ENCODE measurements at places on chromosomes 12 and 14.

DNA sequence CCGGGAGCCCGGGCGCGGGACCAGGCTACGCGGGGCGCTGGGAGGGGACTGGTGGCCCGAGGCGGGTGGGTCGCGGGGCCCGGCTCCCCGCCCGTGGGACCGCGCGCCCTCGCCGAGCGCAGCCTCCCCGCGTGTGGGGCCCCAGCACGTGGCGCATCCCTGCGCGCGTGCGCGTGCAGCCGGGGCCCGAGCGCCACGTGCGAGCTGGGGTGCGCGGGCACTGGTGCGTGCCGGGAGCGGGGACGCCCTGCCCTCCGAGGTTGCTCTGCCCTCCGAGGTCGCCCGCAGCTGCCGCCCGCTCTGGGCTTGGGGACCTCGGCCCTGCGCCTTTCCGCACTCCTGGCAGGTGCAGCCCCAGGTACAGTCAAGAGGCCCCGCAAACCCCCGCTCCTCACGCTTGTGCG lies 365 bp upstream of the CCDC88C start:
- DNase-seq = no peak

- DNase-seq = no peak
Measured at GRCh38 chr12:69023840-69024239, 90.9 kb upstream of the CPM start.

GRCh38 chr12:65081496-65081895 lies 39.6 kb downstream of the WIF1 start:
- no peak for DNase-seq

- no peak for DNase-seq
Measured at GRCh38 chr14:47207617-47208016, 467.8 kb downstream of the MDGA2 start.

DNA sequence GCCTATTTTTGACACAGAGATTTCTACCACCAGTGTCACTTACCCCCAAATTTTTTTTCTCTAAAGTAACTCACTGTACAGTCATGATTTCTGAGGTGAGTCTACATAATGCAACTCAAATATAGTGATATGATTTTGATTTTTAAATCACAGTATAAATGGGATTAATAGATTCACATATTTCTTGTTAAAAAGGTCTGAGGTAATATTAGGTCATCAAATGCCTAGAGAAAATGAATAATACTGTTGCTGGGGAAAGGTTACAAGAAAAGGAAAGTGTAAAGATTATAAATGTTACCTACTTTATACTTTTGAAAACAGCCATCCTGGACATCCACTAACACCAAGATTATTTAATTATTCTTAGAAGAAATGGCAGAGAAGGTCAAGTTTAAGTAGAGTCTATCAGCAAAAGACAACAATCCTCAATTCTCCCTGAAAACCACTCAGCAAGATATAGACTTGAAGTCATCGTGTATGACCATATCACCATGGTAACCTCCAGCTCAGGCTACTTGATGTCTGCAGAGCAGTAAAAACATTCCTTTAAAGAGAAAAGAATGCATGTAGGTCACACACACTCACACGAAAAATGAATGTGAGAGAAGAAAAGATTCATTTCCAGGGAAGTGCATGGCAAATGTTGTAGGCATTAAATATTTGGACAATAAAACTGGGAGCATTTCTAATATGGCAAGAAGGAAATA lies 58.7 kb downstream of the CCDC59 start:
- DNase-seq = no peak

- DNase-seq = no peak
Measured at GRCh38 chr14:21382095-21382494, 1.7 kb downstream of the SUPT16H start.

GRCh38 chr14:34964977-34965764 lies 17.6 kb upstream of the SRP54 start:
- DNase-seq = no peak

DNA sequence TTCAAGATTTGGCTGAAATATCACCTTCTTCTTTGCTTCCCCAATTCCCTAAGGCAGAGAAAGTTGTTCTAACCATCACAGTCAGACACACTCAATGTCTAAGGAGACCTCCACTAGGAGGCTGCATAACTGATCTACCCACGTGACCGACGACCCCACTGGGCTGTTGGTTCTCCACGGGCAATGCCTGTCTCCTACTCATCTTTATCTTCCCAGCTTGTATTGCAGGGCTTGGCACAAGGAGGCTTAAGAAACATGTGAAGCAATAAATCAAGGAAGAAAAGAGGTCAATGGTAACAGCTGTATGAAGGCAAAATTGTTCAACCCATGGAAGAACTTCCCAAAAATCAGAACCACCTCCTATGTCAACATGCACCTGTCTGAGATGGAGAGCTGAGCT lies 27.1 kb downstream of the NT5DC3 start:
- no peak for DNase-seq

DNA sequence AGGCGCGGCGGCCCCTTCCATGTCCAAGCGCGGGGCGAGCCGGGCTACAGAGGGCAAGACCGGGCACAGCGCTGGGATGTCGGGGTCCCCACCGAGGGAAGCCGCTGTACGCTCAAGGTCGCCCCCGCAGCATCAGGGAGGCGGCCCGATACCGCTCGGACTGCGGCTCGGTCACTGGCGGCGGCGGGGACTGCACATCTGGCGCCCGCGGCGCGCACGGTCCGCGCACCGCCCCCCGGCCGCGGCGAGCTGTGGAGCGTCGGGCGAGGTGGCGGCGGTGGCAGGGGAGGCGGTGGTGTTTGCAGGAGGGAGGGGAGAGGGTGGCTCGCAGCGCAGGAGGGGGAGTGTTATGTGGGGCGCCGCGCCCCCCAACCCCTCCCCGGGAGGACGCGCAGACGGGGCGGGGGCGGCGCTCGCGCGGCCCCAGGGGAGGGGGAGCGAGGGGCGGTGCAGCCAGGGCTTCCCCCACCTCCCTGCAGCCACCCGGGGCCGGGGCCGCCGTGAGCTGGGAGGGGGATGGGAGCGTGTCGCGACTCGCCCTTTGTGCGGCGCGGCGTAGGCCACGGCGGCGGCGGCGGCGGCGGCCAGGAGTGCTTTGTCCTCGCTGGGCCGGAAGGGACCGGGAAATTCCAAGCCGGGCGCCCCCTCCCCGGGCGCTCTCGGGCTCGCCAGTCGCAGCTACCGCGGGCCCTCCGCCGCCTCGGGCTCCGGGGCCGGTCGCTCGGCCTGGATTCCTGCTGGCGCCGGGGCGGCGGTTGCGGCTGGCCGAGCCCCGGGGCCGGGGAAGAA lies at the start of gene NUAK1:
TSS of gene NUAK1 (minus strand) at position 322 of the 789 bp plus-strand sequence. CDS start at position 21, 301 bp downstream.
- DNase-seq = no peak

DNA sequence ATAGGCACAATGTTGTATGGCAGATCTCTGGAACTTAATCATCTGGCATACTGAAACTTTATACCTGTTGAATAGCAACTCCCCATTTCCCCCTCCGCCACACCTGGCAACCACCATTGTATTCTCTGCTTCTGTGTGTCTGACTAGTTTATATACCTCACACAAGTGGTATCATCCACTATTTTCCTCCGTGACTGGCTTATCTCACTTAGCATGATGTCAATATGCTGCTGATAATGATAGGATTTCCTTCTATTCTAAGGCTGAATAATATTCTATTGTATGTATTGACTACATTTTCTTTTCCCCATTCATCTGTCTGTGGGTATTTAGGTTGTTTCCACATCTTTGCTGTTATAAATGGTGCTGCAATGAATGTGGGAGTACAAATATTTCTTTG lies 21.5 kb downstream of the BRMS1L start:
- DNase-seq = no peak

DNA sequence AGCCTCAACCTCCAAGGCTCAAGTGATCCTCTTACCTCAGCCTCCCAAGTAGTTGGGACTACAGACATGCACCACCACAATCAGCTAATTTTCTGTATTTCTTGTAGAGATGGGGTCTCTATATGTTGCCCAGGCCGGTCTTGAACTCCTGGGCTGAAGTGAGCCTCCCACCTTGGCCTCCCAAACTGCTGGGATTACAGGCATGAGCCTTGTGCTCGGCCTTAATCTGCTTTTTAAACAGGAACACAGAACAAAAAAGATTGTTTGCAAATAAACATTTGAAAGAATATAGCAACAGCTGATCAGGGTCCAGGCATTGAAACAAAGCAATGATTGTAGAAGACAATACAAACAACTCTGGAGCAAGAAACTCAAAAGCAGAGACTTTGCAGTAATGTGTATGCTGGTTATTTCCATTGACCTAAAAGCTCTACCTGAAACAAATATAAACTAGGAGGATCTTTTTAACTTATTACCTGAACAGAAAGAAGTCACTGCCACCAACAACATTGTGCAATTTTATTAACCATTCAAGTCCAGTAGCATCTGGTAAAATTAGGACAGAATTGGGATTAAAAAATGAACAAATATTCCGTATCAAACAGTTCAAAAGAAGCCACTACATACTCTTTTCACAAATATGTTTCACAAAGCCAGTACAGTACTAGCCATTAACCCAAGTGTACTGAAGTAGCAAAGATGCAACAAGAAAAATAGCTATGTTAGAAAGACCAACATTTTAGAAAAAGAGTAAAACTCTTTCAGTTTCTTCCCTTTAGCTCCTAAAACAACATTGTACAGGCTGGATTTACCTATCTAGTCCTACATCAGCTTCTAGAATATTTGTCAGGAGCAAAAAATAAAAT lies 14.2 kb downstream of the AMN1 start:
- DNase-seq = no peak

GRCh38 chr12:454833-455232 lies 4.9 kb upstream of the B4GALNT3 start:
- no peak for DNase-seq

GRCh38 chr14:35113308-35113950 lies 8.4 kb downstream of the PPP2R3C start:
- no peak for DNase-seq

- DNase-seq = peak; percentile 21
Measured at GRCh38 chr12:95218150-95219133, 835 bp downstream of the VEZT start.

GRCh38 chr12:31629756-31630732 lies 29.4 kb upstream of the ETFBKMT start:
- DNase-seq = no peak

DNA sequence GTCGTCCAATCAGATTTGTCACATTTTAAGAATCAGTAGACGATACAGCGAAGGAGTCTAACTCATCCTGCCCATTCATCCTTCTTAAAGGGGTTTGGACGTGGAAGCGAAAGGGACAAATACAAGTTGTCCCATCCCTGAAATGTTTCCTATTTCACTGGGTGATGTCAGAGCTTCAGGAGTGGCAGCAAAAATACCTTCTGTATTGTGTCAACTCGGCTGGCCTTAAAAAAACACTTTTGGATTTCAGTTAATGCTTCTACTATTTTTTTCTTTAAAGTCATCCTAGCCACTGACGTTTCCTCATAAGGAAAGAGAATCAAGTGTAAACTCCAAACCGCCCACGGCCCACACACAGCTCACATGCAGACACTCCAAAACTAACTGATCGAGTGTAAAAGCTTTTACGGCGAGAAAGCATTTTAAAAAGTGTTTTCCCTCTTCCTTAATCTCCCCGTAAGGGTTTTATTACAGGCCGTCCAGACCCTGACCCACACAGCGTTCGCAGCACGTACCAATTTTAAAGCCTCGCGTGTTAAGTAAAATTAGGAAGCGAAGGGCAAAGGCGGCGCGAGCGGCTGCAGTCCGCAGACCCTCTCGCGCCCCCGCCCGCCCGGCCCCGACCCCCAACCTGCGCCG lies 593 bp downstream of the CFL2 start:
- DNase-seq = peak; percentile 25

DNA sequence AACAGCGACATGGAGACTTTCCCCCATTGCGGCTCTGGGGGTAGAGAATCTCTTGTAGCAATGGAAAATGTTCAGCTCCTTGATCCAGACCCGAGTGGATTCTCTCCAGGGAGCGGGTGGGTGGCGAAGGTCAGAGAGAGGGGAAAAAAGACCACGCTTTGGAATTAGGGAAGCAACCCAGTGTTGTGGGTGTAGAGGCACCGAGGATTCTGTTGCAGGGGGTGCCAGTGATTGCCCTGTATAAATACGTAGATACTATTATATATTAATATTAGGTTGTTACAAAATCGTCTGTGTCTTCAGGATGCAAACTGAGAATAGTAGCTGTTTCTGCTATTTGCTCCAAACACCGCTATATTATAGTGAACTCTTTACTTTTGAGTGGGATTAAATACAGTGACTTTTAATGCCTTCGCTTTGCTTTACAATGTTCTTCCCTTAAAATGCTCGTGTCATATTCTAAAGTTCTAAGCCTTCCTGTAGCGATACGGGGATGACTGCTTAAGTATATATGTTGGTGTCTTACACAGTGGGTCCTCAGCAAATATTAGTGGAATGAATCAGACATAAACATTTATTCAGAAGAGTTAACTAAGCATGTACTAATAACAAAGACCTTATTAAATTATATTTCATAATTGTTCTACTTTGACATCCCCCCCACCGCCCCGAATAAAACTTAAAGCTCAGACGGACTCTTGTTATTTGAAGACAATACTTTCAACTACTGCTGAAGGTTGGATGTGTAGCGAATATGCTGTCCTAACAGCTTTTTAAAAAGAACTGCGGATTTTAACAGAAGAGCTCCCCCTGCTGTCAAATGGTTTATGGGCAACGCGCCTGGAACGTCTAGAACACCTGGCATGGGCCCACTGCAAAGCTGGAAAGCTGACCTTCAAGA lies 136.4 kb upstream of the KRAS start:
- peak; percentile 81 for DNase-seq

GRCh38 chr14:59308673-59309072 lies 120.2 kb downstream of the DAAM1 start:
- DNase-seq = no peak

GRCh38 chr12:104825408-104825807 lies 132.7 kb downstream of the SLC41A2 start:
- no peak for DNase-seq

GRCh38 chr12:51752234-51752889 lies 96.2 kb downstream of the FIGNL2 start:
- no peak for DNase-seq

GRCh38 chr14:94466706-94467370 lies 9.2 kb downstream of the SERPINA9 start:
- DNase-seq = no peak

GRCh38 chr12:70042675-70043074 lies 200.6 kb upstream of the CNOT2 start:
- DNase-seq = no peak
